ENCODE measurements at places on chromosomes 13 and 19.

DNA sequence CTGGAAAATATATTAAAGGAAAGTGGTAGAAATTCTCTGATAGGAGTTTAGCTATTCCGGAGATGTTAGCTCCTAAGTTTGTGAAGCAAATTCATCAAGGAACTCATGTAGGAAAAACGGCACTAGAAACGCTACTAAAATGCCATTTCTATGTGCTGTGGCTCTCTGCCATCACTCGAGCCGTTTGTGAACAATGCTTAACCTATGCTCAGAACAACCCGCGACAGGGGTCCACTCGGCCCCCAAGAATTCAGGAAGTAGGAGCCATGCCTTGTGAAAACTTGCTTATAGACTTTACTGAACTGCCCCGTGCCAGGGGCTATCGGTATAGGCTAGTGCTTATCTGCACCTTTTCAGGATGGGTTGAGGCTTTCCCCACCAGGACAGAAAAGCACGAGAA, 14.2 kb upstream of the SLC15A1 start:
- no peaks in the 10 kb centered on the region for H3K4me1 ChIP-seq
- H3K36me3 ChIP-seq, result no peaks in the 10 kb centered on the region
- no peak overlapping the region for H3K4me3 ChIP-seq
- H3K27me3 ChIP-seq, result no peaks in the 10 kb centered on the region
- no peak for DNase-seq
- H3K27ac ChIP-seq, result no peak overlapping the region

GRCh38 chr19:32345261-32346207, at the start of gene ZNF507:
Gene ZNF507 (plus strand): TSS chr19:32345610. CDS start chr19:32352831, 7,221 bp downstream.
- H3K4me1 ChIP-seq, result peaks cover 16% of the 10 kb centered on the region
- peak within 1 kb of the TSS; percentile 71 for H3K4me3 ChIP-seq
- peak; percentile 73 for DNase-seq

DNA sequence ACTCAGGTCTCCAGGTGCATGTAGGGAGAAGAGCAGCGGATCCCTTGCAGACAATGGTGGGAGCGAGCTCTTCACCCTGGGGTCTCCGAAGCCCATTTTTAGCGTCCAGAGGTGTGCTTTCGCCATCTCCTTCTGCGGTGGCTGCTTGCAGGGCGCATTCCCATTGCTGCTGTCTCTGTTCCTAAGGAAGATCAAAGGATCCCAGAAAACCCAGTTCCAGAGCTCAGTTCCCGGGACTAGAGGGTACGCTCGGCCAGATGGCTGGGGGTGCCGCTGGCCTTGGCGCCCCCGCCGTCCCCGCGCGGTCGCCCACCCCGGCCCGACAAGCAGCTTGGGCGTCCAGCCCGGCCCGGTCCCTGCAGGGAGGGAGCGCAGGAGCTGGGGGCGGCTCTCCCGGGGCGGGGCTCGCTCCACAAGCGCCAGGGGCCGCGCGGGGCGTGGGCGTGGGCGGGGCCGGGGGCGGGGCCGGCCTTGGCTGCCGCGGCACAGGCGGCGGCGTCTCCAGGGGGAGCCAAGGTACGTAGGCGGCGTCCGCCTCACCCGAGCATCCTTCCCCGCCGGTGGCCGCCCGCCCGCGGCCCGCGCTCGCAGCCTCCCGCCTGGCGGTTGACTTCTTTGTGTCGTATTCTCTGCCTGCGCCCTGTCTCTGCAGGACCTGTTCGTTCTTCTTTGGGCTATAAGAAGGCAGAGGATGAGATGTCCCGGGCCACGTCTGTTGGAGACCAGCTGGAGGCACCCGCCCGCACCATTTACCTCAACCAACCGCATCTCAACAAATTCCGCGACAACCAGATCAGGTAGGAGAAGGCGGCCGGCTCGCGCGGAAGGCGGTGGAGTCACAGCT, 96.8 kb downstream of the ATP8A2 start:
- H3K4me3 ChIP-seq, result no peak overlapping the region
- H3K36me3 ChIP-seq, result no peaks in the 10 kb centered on the region
- H3K4me1 ChIP-seq, result no peaks in the 10 kb centered on the region
- DNase-seq, result no peak
- H3K27ac ChIP-seq, result no peak overlapping the region

GRCh38 chr13:64083396-64083795, 2667.7 kb upstream of the PCDH20 start:
- no peaks in the 10 kb centered on the region for H3K36me3 ChIP-seq
- H3K4me3 ChIP-seq, result no peak overlapping the region
- no peak overlapping the region for H3K27ac ChIP-seq
- DNase-seq, result no peak
- no peaks in the 10 kb centered on the region for H3K27me3 ChIP-seq
- H3K4me1 ChIP-seq, result no peaks in the 10 kb centered on the region

DNA sequence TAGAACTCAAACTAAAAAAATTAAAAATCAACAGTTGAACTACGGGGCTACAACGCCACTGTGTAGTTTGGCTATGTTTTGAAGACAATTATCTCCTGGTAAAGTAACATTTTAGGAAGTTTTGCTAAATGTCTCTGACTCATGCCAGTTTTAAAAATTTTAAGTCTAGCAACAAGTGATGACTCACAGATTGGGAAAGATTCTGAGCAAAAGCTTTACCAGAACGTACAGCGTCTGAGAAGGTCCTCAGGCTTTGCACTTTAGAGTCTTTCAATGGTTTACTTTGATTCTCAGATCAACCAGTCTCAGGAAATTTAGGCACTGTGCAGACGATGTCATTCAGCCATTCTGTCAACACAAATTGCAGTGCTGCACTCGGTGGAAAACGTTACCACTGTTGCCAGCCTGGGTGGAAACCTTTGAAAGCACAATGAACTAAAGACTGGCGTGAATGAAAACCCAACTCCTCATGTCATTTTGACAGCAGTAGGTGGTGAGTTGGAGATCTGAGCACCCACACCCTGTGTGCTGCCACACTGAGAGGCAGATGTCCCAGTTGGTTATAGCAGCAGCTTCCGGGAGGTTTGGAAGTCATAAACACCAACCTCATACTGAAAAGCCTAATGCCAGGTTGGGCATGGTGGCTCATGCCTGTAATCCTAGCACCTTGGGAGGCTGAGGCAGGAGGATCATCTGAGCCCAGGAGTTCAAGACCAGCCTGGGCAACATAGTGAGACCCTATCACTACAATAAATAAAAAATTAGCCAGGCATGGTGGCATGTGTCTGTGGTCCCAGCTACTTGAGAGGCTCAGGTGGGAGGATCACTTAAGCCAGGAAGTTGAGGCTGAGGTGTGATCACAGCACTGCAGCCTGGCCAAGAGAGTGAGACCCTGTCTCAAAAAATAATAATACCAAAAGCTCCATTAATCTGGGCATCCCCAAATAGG, 6.3 kb upstream of the WTIP start:
- DNase-seq, result no peak
- H3K4me3 ChIP-seq, result no peak overlapping the region
- H3K36me3 ChIP-seq, result peaks cover 15% of the 10 kb centered on the region
- no peaks in the 10 kb centered on the region for H3K4me1 ChIP-seq

- no peaks in the 10 kb centered on the region for H3K36me3 ChIP-seq
- H3K4me1 ChIP-seq, result no peaks in the 10 kb centered on the region
- no peak overlapping the region for H3K27ac ChIP-seq
- H3K4me3 ChIP-seq, result no peak overlapping the region
- no peak for DNase-seq
These were observed 30.4 kb downstream of the CEBPG start for GRCh38 chr19:33403973-33404304.

- no peak overlapping the region for H3K27ac ChIP-seq
- H3K27me3 ChIP-seq, result no peaks in the 10 kb centered on the region
- H3K4me3 ChIP-seq, result peak overlapping the region; percentile 37
- peaks cover 13% of the 10 kb centered on the region for H3K4me1 ChIP-seq
- peaks cover 16% of the 10 kb centered on the region for H3K36me3 ChIP-seq
These were observed 516 bp upstream of the FAM32A start for GRCh38 chr19:16184665-16185122.

DNA sequence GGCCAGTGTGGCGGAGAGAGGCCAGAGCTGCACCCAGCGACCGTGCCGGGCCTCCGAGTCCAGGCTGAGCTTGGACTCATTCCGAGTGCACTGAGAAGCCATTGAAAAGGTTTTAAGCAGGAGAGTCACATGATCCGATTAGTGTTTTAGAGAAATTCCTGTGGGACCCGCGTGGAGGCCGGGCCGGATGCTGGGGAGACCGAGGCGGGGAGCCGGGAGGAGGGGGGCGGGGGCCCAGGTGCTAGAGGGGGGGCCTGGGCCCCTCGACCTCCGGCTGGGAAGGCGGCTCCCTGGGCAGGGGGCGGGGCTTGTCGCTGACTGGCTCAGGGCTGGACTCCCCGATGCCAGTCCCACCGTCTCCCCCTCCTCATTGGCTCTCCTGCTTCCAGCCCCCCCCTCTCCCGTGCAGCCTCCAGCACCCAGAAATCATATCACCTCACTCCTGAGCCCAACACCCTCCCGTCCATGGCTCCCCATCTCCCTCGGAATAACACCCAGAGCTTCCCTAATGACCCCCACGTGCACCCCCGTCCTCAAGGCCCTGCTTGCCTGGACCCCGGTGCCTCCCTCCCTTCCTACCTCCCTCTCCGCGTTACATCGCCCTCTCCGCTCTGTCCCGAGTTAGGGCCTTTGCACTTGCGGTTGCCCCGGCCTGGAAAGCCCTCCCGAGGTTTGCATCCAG, 5.2 kb upstream of the ZNF579 start:
- peaks cover 28% of the 10 kb centered on the region for H3K4me1 ChIP-seq
- H3K27ac ChIP-seq, result no peak overlapping the region
- no peaks in the 10 kb centered on the region for H3K36me3 ChIP-seq

DNA sequence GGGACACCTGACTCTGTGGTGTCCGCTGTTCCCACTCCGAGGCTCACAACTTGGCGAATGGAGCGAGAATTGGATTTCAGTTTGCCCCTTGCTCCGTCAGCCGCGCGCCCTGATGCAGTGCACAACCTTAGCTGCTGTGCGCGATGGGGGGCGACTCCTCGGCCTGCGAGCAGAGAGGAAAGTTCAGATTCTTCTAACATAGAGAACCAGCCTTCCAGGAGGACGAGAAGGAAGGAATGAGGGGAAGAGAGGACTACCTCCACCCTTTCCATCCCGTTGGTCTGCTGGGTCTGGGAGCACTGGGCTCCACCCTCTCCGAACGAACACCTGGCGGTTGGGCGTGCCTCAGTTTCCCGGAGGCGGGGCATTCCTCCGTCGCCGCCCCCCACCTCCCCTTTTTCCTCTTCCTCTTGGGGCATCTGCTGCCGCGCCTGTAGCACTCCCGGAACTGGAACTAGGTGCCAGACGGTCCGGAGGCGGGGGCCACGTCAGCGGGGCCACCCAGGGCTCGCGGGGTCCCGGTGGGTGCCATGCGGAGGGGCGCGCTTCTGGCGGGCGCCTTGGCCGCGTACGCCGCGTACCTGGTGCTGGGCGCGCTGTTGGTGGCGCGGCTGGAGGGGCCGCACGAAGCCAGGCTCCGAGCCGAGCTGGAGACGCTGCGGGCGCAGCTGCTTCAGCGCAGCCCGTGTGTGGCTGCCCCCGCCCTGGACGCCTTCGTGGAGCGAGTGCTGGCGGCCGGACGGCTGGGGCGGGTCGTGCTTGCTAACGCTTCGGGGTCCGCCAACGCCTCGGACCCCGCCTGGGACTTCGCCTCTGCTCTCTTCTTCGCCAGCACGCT, at the start of gene KCNK6:
Gene KCNK6 (plus strand): TSS at position 425 of the 838 bp plus-strand sequence. CDS start 106 bp downstream, at position 531.
- H3K4me3 ChIP-seq, result peak within 1 kb of the TSS; percentile 69
- peak within 1 kb of the TSS; percentile 56 for H3K27ac ChIP-seq
- peaks cover 43% of the 10 kb centered on the region for H3K4me1 ChIP-seq
- H3K36me3 ChIP-seq, result peaks cover 9% of the 10 kb centered on the region

- DNase-seq, result no peak
- peaks cover under 1% of the 10 kb centered on the region for H3K27me3 ChIP-seq
These were observed 4.1 kb upstream of the TGFBR3L start for GRCh38 chr19:7910321-7911161.

DNA sequence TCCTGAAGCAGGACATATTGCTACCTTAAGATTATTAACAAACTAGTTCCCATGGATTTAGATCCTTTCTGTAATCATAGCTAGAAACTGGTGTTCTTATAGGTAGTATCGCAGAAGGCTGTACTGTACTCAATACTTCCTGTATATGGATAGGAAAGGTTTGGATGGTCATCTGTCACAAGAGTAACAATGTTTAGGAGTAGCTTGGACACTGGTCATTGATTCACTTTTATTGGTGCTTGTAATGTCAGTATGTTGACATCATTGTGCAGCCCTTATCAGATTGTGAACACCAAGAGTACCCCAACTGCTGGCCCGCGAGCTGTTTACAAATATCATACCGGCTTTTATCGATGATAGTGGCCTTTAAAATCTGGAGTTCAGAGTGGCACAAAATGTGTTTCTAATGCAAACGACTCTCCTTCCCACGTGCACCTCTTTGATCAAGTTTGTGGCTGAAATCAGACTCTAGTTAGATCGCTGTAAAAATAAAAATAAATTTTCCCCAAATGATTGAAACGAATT, 605 bp upstream of the CDK8 start:
- no peaks in the 10 kb centered on the region for H3K27me3 ChIP-seq
- no peak for DNase-seq
- H3K4me3 ChIP-seq, result peak overlapping the region; percentile 100

DNA sequence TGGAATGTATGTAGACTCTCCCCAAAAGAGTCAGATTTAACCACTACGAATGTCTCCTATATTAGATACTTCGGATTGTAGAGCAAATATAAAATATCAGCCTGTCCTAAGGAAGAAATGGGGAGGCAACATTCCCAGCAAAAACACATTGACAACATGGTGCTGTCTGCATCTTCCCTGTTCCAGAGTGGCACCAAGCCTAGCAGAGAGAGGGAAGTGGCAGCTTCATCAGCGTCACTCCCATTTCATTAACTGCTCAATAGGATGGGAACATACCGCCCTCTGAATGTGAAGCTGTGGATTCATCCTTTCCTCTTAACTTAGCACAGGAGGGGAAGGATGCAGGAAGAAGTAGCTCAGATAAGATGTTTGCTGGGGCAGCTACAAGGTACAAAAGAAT, 45.4 kb downstream of the MYO16 start:
- no peaks in the 10 kb centered on the region for H3K27me3 ChIP-seq
- DNase-seq, result no peak
- no peak overlapping the region for H3K4me3 ChIP-seq
- H3K36me3 ChIP-seq, result no peaks in the 10 kb centered on the region

GRCh38 chr19:29812080-29812880, 489 bp downstream of the CCNE1 start:
- H3K4me1 ChIP-seq, result no peaks in the 10 kb centered on the region
- no peak overlapping the region for H3K27ac ChIP-seq
- peak overlapping the region; percentile 35 for H3K4me3 ChIP-seq
- no peak for DNase-seq
- no peaks in the 10 kb centered on the region for H3K27me3 ChIP-seq

GRCh38 chr13:94209117-94209516, 270.4 kb downstream of the DCT start:
- no peaks in the 10 kb centered on the region for H3K4me1 ChIP-seq
- DNase-seq, result no peak
- H3K27ac ChIP-seq, result no peak overlapping the region
- H3K27me3 ChIP-seq, result no peaks in the 10 kb centered on the region
- no peaks in the 10 kb centered on the region for H3K36me3 ChIP-seq
- H3K4me3 ChIP-seq, result no peak overlapping the region

- no peaks in the 10 kb centered on the region for H3K27me3 ChIP-seq
- no peaks in the 10 kb centered on the region for H3K4me1 ChIP-seq
- H3K4me3 ChIP-seq, result no peak overlapping the region
- H3K36me3 ChIP-seq, result no peaks in the 10 kb centered on the region
These were observed 5.2 kb upstream of the PLIN4 start for GRCh38 chr19:4523306-4524110.

GRCh38 chr19:33374236-33374714, 766 bp downstream of the CEBPG start:
- peak overlapping the region; percentile 61 for H3K27ac ChIP-seq
- peaks cover 4% of the 10 kb centered on the region for H3K36me3 ChIP-seq
- H3K4me1 ChIP-seq, result peaks cover 15% of the 10 kb centered on the region
- peak overlapping the region; percentile 51 for H3K4me3 ChIP-seq
- no peak for DNase-seq
